ENCODE measurements at places on chromosomes 6 and 20.

DNA sequence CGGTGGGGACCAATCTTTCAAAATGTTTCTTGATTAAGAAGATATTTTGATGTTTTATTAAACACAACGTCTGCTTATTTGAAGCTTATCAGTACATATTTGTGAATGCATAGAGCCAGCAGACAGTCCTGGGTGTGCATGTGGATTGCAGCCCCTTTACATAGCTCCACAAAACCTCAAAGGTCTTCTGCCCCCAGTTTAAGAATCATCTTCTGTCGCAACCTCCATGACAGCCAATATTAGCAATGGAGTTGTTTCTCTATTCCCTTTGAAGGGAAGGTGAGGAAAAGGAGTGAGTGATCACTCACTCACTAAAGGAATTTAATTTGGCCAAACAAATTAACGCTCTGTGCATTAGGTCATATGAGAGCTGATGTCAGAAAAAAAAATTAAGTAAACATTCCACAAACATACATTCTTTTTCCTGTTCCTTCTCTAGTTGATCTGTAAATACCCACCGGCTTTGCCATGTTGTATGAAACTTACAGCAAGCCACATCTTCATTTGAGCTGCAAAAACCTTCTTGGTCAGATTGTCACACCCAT lies 152.9 kb downstream of the SIM1 start:
- no peak for DNase-seq

GRCh38 chr6:137869549-137870307 lies 2.7 kb downstream of the TNFAIP3 start:
- DNase-seq, result no peak

DNA sequence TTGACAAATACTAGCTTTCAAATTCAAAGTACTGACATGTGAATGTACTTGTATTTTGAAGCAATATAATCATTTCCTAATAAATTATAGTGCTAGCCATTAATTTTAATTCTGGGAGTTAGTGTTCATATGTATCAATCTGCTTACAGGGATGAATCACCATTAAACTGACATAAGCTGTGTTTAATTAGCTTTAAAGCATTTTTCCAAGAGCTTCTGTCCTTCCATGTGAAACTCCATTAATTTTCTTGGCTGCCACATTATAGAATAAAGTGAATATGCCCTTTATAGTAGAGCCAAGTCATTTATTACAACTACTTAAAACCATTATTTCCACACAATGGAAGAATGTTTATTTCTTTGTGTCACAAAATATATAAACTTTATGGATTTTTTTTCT lies 150.8 kb downstream of the COL21A1 start:
- DNase-seq, result no peak

GRCh38 chr20:37907330-37907676 lies 4.4 kb downstream of the VSTM2L start:
- DNase-seq, result no peak

DNA sequence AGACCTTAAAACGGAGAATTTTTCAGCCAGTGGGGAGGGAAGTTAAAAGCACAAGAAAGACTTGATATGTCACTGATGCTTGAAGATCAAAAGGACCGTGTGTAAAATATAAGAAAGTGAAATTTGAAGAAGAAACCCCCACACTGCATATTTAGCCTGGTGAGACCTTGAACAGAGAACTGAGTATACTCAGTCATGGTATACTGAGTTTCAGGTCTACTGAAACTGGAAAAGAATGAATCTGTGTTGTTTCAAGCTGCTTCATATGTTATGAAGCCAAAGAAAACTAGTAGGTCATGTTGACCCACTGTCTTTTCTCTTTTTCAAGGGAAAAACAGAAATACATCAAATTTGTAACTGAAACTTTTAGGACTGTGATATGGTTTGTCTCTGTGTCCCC lies 443.8 kb upstream of the GJE1 start:
- no peak for DNase-seq

DNA sequence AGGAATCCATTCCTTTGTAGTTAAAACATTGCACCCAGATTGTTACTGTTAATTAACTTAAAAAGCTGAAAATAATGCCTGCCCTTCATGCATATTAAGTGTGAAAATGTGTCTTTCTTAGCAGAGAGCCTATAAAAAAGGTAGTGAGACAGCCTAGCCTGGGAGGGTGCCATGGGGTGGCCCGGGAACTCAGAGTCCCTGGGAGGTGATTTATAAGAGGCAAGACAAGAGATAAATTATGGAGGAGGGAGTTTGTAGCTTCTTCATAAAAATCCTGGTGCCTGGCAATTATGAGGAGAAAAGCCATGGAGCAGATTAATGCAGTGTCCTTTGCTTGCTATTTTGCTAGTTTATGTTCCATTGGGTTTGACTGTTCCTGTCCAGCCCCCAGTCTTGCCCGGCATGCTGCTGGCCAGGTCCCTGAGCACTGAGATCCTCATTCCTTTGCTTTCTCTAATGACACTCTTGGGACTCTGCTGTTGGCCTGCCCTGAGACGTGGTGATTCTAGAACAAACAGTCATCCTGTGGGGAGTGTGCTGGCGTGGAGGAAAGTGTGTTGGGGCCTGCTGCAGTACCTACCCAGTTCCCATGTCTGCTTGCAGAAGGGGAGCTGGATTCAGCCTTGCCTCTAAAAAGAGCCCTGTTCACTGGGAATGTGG lies 4.2 kb downstream of the MLN start:
- no peak for DNase-seq

DNA sequence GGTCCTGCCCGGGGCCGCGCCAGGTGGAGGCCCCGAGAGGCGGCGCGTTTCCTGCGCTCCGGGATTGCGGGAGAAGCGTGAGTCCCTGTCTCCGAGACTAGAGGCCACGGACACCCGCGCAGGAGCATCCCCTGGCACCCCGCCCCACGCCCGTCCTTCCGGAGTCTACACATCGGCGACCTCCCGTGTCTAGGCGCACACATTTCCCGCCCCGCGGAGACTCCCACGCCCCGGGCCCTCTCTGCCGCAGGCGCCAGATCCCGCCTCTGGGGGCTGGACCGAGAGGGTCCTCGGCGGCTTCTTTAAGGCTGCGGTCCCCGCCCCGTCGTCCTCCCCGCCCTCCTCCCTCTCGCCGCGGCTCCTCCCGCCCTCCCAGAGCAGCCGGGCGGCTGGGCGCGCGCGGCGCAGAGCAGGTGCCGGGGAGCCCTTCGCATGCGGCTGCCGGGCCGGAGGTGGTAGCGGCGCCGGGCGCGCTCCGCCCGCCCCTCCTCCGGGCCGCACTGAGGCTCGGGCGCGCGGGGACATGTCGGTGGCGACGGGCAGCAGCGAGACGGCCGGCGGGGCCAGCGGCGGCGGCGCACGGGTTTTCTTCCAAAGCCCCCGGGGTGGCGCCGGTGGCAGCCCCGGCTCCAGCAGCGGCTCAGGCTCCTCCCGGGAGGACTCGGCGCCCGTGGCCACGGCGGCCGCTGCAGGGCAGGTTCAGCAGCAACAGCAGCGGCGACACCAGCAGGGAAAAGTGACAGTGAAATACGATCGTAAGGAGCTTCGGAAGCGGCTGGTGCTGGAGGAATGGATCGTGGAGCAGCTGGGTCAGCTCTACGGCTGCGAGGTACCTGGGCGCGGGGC lies at the start of gene PPP1R14C:
PPP1R14C (plus strand) TSS at position 375 of the 846 bp plus-strand sequence; CDS start at position 524, 149 bp downstream.
- DNase-seq, result no peak

DNA sequence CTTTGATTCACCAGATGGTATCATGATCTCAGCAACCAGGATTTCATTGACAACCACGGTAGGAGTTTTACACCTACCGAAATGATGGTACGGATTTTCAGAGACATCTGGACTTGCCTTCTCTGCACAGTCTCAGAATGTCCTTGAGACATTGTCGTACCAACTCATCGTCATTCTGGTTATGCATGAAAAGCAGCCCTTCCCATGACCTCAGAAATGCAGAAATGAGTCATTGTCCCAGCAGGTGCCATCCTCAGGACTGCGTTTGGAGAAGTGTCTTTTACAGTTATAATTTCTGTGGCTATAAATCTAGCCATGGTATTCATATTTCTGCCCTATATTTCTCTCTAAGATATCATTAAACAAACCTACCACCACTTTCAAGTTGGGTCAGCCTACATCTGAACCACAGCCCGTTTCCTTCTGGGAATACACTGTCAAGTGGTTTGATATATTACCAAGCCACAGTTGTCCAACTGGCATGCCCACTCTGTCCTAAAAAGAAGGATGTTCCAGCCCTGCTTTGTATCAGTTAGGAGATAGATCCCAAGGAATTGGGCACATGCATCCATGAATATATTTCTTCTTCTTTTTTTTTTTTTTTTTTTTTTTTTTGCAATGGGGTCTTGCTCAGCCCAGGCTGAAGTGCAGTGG lies 7.5 kb upstream of the BFSP1 start:
- no peak for DNase-seq

- DNase-seq, result no peak
Measured at GRCh38 chr6:159689001-159689400, 4.0 kb downstream of the SOD2 start.

- DNase-seq, result no peak
Measured at GRCh38 chr6:37101991-37102298, 68.0 kb upstream of the PIM1 start.

DNA sequence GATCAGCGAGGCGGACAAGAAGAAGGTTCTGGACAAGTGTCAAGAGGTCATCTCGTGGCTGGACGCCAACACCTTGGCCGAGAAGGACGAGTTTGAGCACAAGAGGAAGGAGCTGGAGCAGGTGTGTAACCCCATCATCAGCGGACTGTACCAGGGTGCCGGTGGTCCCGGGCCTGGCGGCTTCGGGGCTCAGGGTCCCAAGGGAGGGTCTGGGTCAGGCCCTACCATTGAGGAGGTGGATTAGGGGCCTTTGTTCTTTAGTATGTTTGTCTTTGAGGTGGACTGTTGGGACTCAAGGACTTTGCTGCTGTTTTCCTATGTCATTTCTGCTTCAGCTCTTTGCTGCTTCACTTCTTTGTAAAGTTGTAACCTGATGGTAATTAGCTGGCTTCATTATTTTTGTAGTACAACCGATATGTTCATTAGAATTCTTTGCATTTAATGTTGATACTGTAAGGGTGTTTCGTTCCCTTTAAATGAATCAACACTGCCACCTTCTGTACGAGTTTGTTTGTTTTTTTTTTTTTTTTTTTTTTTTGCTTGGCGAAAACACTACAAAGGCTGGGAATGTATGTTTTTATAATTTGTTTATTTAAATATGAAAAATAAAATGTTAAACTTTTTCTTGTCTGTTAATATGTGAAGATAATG lies 2.2 kb downstream of the HSPA1B start:
- no peak for DNase-seq

DNA sequence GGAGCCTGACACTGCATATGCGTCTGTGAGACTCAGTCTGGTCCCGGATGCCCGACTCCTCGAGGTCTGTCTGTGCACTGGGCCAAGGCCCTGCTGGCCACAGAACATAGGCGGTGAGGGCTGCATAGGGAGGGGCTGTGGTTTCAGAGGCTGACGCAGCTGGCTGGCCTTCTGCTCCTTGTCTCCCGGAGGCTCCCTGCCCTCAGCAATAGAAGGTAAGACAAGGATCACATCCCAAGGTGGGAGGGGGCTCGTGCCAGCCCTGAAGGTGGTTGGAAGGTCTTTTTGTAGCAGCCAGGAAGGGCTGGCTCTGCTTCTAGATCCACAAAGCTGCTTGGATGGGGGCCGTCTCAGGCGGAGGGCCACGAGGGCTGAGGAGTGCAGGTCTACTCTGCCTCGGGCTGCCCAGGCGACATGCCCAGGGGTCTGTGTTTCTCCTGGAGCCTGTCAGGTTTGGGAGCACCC lies 239.8 kb upstream of the SULF2 start:
- DNase-seq, result no peak

GRCh38 chr6:15623276-15624116 lies 39.3 kb downstream of the DTNBP1 start:
- no peak for DNase-seq

GRCh38 chr6:56374841-56375369 lies 127.5 kb upstream of the COL21A1 start:
- DNase-seq, result no peak

GRCh38 chr6:98230250-98230649 lies 604.1 kb upstream of the POU3F2 start:
- DNase-seq, result no peak

DNA sequence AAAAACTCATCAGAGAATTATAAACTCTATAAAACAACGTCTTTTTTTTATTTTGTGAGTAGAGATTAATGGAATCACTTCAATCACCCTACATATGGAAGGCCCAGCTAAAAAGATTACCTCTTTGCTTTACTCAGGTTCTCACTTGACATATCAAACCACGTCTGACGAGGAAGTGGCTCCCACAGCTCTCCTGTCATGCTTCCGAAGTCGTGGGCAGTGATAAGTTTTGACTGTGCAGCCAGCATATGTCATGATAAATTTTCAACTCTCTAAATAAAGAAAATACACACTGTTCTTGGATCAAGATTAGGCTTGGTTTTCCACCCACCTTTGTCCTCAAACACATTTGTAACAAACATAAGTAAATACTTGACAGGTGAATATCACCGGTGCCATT lies 279.5 kb upstream of the RNF217 start:
- DNase-seq, result no peak

DNA sequence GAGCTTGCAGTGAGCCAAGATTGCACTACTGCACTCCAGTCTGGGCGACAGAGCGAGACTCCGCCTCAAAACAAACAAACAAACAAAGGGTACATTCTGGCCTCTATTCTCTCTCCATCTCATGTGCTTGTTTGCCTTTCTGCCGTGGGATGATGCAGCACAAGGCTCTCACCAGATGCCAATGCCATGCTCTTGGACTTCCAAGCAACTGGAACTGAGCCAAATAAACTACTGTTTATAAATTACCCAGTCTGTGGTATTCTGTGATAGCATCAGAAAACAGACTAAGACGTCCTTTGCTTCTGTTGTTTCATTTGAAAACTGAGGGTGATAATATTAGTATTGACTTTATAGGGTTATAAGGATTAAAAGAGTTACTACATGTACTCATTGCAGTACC lies 3.6 kb upstream of the BRD2 start:
- no peak for DNase-seq

- DNase-seq, result peak; percentile 54
Measured at GRCh38 chr6:90216072-90216977, 80.3 kb downstream of the BACH2 start.

DNA sequence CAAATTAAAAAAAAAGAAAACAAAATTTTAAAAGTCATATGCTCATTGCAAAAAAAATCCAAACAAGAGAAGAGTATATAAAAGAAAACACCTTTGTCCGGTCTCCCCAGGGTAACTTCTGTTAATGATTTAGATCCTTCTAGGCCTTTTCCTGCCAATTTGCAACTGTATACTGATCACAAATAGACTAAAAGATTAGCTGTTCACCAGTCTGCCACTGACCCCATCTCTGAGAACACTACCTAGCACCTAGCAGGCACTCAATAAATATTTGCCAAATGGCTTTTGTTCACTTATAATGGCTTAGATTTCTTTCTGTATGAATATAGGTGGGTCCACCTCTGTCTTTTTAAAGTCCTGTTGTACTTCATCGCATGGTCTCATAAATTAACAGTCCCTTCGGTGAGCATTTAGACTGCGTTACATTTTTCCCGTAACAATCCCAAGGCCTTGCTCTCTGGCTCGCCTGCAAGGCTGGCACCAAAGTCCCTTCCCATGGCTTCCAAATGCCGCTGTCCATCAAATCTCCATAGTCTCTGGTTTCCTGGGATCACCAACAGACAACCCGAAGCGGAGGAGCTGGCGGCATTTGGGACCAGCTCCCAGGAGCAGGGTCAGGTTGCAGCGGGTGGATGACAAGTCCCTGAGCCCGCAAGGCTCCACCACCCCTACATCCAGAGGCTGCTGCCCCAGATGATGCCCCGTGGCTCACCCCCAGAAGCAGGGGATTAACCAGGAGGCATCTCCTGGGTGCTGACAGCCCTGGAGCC lies 11.8 kb downstream of the JPH2 start:
- DNase-seq, result no peak

- no peak for DNase-seq
Measured at GRCh38 chr6:106005954-106006353, 80.2 kb upstream of the PRDM1 start.
